ENCODE measurements at places on chromosomes 13 and 19. TPM values are rescaled to one million over a fixed set of nuclear protein-coding genes. Genes with fewer than 3 reads are reported as not detected.

- DNase-seq, result no peak
- H3K4me1 ChIP-seq, result no peaks in the 10 kb centered on the region
Measured at GRCh38 chr19:10471909-10472308, 31.2 kb downstream of the KEAP1 start.

DNA sequence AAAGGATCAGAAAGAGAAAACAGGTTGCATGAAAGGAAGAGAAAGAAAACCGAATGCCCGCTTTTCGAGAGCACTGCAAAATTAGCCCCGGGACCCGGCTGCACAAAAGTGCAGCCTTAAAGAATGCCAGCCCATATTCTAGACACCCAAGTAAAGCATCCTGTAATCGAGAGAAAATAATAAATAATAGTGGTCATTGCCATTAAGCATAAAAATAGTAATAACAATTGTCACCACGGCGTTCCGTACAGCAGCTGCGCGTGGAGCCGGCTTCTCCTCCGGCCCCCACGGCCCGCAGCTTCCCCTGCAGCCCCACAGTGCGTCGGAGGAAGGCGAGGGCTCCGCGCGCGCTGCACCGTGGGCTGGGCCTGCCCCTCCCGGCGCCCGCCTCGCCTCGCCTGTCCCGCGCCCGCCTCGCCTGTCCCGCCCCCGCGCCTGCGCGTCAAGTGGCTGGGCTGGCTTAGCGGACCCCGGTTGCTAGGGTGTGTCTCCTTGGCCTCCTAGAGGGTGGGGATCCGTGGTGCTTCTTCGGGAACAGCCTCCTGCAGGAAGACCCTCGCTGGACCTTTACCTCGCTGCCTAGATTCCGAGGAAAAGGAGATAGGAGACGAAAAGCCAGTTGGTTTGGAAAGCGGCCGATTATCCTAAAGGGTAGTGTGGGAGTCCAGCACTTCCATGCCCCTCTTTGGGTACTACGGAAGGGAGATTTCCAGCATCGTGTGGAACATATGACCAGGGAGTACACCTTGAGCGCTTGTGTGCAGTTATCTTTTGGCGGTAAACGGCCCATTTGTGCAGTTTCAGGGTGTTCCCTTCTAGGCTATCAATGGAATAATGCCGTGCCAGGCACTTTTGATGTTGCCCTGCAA is at the start of gene LRRC63:
Gene LRRC63 (plus strand): TSS at position 446 of the 869 bp plus-strand sequence. CDS start 1,107 bp downstream, outside the sequence.
- no peaks in the 10 kb centered on the region for H3K36me3 ChIP-seq
- H3K27me3 ChIP-seq, result no peaks in the 10 kb centered on the region
- no peaks in the 10 kb centered on the region for H3K4me1 ChIP-seq
- no peak within 1 kb of the TSS for H3K27ac ChIP-seq
- DNase-seq, result peak; percentile 78

- H3K36me3 ChIP-seq, result no peaks in the 10 kb centered on the region
- DNase-seq, result no peak
- no peak overlapping the region for H3K4me3 ChIP-seq
- H3K27me3 ChIP-seq, result no peaks in the 10 kb centered on the region
Measured at GRCh38 chr13:85508683-85509329, 290.4 kb downstream of the SLITRK6 start.

DNA sequence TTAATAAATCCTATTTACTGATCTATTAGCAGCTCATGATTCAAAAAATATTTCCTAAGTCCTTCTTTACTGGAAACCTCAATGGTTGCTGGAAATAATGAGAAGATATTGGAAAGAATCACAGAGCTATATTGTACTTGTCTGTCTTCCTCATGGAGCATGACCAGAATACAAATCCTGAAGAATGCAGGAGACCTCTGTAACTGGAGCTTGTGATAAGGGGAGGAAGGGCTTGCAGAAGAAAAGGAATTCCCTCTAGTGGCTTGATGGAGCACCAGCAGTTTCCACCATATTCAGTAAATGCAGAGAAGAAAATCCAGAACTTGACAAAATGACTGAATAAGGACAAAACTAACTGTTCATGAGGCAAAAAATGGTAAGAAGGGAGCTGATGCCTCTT is 1333.1 kb downstream of the EFNB2 start:
- H3K4me1 ChIP-seq, result no peaks in the 10 kb centered on the region
- no peak overlapping the region for H3K4me3 ChIP-seq
- no peak for DNase-seq
- no peaks in the 10 kb centered on the region for H3K27me3 ChIP-seq
- H3K27ac ChIP-seq, result no peak overlapping the region
- no peaks in the 10 kb centered on the region for H3K36me3 ChIP-seq

- H3K4me3 ChIP-seq, result no peak overlapping the region
- no peaks in the 10 kb centered on the region for H3K36me3 ChIP-seq
- H3K4me1 ChIP-seq, result no peaks in the 10 kb centered on the region
- H3K27me3 ChIP-seq, result no peaks in the 10 kb centered on the region
- DNase-seq, result no peak
- no peak overlapping the region for H3K27ac ChIP-seq
Measured at GRCh38 chr13:61778531-61778930, 362.9 kb upstream of the PCDH20 start.

DNA sequence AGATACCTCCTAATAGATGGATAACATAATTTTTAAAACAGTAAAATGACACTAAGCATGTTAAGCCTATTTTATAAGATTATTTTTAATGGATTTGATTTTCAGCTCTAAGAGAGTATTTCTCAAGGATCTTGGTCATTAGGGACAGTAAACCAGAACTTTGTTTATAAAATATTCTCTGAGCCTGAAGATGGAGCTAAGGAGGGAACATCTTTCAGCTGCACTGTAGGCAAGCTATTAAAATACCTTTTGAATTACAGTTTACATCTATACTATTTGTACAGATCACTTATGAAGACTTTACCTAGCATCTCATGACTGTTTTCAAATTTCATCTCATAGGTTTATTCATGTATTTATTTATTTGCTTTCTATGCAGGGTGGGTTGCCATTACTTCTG is 345.3 kb downstream of the MYO16 start:
- no peaks in the 10 kb centered on the region for H3K27me3 ChIP-seq
- no peaks in the 10 kb centered on the region for H3K4me1 ChIP-seq
- H3K27ac ChIP-seq, result no peak overlapping the region
- H3K4me3 ChIP-seq, result no peak overlapping the region
- no peaks in the 10 kb centered on the region for H3K36me3 ChIP-seq

The CGB8 gene
- not detected for total RNA-seq

DNA sequence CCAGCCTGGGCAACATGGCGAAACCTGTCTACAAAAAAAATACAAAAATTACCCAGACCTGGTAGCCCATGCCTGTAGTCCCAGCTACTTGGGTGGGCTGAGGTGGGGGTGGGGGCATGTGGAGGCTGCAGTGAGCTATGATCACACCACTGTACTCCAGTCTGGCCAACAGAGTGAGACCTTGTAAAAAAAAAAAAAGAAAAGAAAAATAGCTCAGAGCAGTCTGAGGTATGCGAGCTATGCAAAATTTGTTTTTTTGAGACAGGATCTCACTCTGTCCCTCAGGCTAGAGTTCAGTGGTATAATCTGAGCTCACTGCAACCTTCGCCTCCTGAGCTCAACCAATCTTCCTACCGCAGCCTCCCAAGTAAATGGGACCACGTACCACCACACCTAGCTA is 7.1 kb upstream of the TOMM40 start:
- H3K4me3 ChIP-seq, result no peak overlapping the region
- no peaks in the 10 kb centered on the region for H3K27me3 ChIP-seq
- no peak overlapping the region for H3K27ac ChIP-seq
- no peak for DNase-seq

The CCDC159 gene
- 17.4 TPM for total RNA-seq

The KIR3DL2 gene
- total RNA-seq, result not detected

GRCh38 chr13:97889803-97890202 is 63.7 kb upstream of the IPO5 start:
- no peak overlapping the region for H3K4me3 ChIP-seq
- no peaks in the 10 kb centered on the region for H3K4me1 ChIP-seq
- no peak overlapping the region for H3K27ac ChIP-seq
- no peaks in the 10 kb centered on the region for H3K36me3 ChIP-seq

The ZNF773 gene
- 5.3 TPM for total RNA-seq

GRCh38 chr13:67223742-67224141 is 6.4 kb downstream of the PCDH9 start:
- H3K27ac ChIP-seq, result no peak overlapping the region
- no peaks in the 10 kb centered on the region for H3K4me1 ChIP-seq
- no peak for DNase-seq

DNA sequence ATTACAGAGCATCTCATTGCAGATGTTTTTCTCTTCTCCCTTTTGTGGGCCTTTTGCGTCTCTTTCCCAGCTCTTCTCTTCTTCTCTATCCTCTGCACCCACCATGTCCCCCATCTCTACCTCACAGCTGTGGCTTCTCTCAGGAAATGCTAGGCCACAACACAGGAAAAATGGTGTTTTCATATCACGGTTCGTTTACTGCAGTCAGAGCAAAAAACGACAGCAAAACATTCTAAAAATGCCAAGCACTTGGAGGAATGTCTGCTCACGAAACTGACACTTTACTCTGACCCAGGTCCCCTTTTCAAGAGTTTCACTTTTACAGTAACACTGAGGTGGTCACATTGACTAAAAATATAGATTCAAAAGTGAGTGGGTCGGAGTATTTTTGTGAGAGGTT is 152.2 kb downstream of the DCT start:
- no peak overlapping the region for H3K4me3 ChIP-seq
- DNase-seq, result no peak
- H3K27me3 ChIP-seq, result no peaks in the 10 kb centered on the region
- no peaks in the 10 kb centered on the region for H3K36me3 ChIP-seq

The CYP2A7 gene
- 0.37 TPM for total RNA-seq

The KLK14 gene
- total RNA-seq, result not detected

The BCL2L12 gene
- 60.9 TPM for total RNA-seq

DNA sequence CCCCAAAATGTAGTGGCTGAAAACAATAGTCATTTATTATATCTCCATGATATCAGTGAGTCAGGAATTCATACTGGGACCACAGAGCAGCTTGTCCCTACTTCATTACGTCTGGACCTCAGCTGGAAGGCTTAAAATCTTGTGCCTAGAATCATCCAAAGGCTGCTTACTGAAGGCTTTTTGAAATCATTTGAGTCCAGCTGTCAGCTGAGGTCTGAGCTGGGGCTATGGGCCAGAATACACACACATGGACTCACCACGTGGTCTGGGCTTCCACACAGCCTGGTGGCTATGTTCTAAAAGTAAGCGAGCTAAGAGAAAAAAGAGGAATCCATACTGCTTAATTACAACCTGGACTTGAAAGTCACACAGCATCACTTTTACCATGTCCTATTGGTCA is 209.2 kb downstream of the KCTD12 start:
- H3K27ac ChIP-seq, result no peak overlapping the region
- peak; percentile 20 for DNase-seq
- no peaks in the 10 kb centered on the region for H3K27me3 ChIP-seq
- no peaks in the 10 kb centered on the region for H3K36me3 ChIP-seq
- H3K4me3 ChIP-seq, result no peak overlapping the region

The CGB1 gene
- total RNA-seq, result not detected

- no peaks in the 10 kb centered on the region for H3K36me3 ChIP-seq
- H3K27me3 ChIP-seq, result no peaks in the 10 kb centered on the region
- peak; percentile 58 for DNase-seq
Measured at GRCh38 chr19:11191273-11191755, 6.0 kb downstream of the KANK2 start.

DNA sequence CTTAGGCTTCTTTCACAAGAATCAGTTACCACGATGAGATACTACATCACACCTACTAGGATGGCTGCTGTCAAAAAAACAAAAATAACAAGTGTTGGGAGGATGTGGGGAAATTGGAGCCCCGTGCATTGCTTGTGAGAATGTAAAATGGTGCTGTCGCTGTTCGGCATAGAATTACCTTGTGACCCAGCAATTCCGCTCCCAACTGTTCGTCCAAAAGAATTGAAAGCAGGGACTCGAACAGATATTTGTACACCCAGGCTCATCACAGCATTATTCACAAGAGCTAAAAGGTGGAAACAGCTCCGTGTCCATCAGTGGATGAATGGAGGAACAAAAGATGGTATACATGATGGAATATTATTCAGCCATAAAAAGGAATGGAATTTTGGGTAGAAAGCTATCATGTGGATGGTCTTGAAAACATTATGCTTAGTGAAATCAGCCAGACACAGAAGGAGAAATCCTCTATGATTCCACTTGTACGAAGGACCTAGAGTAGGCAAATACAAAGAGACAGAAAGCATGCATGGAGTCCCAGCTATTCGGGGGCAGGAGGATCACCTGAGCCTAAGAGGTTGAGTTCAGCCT is 23.4 kb downstream of the PAK4 start:
- no peak overlapping the region for H3K27ac ChIP-seq
- no peak for DNase-seq
- no peaks in the 10 kb centered on the region for H3K36me3 ChIP-seq
- no peak overlapping the region for H3K4me3 ChIP-seq
- H3K4me1 ChIP-seq, result peaks cover 21% of the 10 kb centered on the region

DNA sequence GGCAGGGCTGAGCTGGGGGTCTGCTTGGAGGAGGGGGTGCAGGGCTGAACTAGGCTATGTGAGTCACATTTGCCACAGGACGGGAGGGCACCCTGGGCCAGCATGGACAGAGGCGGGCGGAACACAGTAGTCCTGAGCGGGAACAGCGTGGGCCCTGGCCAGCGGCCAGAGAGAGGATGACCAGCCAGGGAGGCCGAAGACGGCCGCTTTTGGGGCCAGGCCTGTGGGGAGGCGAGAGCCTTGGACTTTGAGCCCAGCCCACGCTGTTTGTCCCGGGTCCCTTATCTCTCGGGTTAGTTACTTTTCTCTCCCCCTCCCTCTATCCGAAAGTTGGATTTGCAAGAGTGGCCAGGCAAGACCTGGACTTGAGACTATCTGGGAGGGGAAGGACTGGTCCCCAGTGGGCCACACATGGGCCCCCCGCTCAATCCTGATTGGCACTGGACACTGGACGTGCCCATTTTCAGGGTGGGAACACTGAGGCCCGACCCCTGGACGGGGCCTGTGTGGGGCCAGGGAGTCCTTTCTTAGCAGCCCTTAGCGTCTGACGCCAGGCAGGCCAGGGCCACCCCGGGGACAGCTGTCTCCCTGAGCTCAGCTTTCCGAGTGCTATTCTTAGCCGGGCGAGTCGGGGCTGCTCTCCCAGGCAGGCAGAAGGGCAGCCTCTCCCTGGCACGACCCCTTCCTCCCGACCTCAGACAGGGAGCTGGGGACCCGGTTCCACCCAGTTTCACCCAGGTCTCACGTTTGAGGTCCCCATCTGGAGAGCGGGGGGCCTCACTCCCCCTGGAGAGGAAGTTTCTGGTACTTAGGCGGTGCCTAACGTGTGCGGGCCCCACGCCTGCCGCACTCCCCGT is 833 bp downstream of the GAMT start:
- peak overlapping the region; percentile 41 for H3K4me3 ChIP-seq
- H3K27me3 ChIP-seq, result peaks cover 10% of the 10 kb centered on the region
- no peak overlapping the region for H3K27ac ChIP-seq
- H3K4me1 ChIP-seq, result peaks cover 8% of the 10 kb centered on the region

Measured in colonic mucosa (tissue), 4 donors.